8988T (cell line): ENCODE measurements at places on chromosomes 16 and 17.

DNA sequence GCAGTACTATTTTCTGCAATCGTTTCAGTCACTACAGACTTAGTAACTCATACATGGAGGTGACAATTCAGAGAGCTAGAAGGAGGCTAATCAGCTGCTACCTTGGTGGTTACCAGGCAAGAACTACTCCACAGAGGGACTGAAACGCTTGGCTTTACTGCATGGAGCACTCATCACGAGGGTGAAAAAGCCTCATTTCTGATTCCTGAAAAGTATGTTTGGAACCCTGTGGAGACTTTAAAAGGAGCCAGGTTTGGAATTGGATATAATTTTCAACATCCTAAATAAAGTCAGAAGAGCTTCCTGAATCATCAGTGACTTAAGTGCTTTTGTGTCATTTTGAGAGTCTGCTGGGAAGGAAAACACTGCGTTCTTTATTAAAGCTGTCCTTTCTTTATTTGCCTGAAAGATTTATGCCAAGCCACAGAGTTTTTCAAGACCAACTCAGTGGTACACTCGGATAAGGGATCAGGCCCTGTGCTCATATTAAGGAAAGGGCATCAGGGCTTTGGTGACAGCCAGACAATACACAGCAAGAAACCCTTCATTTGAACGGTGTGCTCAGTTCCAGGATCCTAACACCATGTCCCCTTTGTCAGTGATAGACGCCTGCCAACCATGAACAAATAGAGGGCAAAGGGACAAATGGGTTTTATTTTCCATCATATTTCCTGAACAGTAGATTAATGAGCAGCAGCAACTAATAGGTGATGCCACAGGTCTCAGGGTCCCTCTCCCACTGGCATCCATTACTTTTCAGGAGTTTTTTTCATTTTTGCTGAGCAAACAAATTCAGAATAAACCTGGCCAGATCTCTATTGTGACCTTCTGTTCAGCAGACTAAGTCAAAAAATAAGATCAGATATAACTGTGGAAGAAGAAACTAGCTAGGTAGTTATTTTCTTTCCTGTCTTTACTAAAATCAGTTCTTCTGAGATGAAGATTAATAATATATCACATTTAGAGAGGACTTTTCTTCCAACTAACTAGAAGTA is 80.5 kb upstream of the CLEC18B start:
- DNase-seq: no peak

DNA sequence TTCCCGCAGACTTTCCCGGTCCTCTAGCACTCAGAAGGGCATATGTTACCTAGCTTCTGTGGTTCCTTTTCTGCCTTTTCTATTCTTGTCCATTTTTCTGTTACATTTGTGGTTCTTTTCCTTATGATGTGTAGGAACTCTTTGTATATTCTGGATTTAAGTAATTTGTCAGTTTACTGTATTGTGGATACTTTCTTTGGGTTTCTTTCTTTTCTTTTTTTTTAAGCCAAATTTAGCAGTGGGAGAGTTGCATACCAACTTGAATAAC is 657 bp downstream of the ALDH3A2 start:
- no peak for DNase-seq

- no peak for DNase-seq
These were observed 13.3 kb upstream of the CD300LD start for GRCh38 chr17:74605361-74605760.

- DNase-seq: no peak
These were observed 30.9 kb upstream of the CDC42EP4 start for GRCh38 chr17:73342541-73343167.

GRCh38 chr17:80453126-80453997 is 23.0 kb downstream of the NPTX1 start:
- DNase-seq: no peak

- no peak for DNase-seq
These were observed at the start of gene ZNF19 for GRCh38 chr16:71489122-71489521. Gene ZNF19, minus strand, starts transcription at chr16:71489324. Its CDS starts 7,210 bp downstream, at chr16:71482114.
